Stimulated activated CD4-positive, alpha-beta T cell treated with anti-CD3 and anti-CD28 coated beads, Interleukin-1b, Interleukin-23, amount 100 ng/mL, for 1 hour (primary cell): ENCODE measurements at places on chromosomes 13 and 19.

DNA sequence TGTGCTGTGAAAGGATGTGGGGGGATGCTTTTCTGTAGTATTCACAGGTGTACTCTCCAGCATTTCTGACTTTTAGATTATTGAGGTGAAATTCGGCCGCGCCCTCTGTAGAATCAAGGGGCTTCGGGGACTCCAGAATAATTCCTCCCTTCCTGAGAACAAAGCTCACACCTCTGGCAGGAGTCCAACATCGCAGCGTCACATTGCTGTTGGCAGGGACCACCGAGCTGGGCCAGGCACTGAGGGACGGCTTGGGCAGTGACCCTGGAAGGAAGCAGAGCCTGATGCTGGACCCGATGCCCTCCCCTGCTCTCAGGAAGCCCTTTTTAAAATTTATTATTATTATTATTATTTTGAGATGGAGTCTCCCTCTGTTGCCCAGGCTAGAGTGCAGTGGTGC is 6.3 kb downstream of the TARM1 start:
- no peak for DNase-seq

- no peak for DNase-seq
These were observed 4.8 kb downstream of the LSR start for GRCh38 chr19:35253316-35254286.

DNA sequence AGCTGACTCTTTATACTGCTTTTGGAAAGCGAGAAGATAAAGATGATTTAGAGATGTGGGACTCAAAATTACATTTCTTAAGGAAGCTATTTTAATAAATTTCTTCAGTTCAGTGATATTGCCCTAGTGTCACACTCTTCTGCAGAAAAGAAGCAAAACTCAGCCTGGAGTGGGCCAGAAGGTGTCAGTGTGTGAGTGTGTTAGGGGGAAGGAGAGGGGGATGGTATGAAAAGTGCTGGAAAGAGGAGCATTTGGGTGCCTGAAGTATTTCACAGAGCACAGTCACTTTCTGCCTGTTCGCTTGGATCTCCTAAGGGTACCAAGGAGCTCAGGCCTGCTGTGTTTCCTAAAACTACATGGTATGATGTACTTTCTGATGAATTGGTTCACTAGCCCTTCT is 84.5 kb upstream of the FRY start:
- no peak for DNase-seq

GRCh38 chr19:15378534-15379082 is 979 bp downstream of the AKAP8 start:
- DNase-seq, result no peak

DNA sequence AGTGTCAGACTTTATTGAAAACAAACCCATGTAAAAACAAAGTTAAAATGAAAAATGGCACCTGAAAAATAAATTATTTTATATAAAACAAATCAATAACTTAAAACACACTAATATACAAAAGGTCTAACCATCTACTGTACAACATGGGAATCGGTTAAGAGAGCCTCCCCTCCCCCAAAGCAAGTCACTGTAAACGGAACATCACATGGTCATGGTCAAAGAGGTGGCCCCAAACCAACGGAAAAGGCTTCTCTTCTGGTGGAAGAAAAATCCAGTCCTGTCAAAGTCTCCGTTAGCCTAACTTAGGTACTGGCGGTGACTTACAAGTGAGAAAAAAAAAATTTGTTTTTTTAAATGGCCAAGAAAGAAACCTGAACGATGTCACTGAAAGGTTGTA is 15.7 kb upstream of the TIMM44 start:
- no peak for DNase-seq

DNA sequence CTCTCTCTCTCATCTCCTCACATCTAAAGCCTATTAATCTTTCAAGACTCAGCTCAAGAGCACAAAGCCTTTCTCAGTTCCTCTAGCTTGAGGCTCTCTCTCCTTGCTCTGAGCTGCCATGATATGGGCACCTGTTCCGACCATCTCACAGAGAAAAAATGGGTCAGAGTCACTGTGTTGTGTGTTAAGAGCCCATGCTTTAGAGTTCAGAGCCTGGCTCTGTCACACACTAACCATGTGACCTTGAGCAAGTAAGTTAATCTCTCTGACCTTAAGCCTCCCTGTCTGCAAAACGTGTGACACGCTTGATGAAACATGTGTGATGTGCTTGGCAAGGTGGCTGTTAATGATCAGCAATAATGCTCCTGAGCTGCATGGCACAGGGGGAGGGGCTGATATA is 245.2 kb downstream of the DLEU7 start:
- DNase-seq, result no peak

GRCh38 chr19:39692822-39693221 is 11.5 kb upstream of the LGALS14 start:
- DNase-seq, result no peak

GRCh38 chr13:100537486-100537885 is 51.1 kb downstream of the GGACT start:
- no peak for DNase-seq

- DNase-seq, result no peak
These were observed 1367.5 kb upstream of the PCDH9 start for GRCh38 chr13:68597641-68598040.

DNA sequence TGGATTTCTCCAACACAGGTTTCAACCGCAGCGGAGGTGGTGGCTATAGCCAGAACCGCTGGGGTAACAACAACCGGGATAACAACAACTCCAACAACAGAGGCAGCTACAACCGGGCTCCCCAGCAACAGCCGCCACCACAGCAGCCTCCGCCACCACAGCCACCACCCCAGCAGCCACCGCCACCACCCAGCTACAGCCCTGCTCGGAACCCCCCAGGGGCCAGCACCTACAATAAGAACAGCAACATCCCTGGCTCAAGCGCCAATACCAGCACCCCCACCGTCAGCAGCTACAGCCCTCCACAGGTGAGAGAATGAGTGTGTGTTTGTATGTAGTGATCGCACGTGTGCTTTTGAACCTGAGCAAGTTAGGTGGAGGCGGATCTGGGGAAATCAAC is 6.0 kb upstream of the CCDC97 start:
- DNase-seq, result no peak

DNA sequence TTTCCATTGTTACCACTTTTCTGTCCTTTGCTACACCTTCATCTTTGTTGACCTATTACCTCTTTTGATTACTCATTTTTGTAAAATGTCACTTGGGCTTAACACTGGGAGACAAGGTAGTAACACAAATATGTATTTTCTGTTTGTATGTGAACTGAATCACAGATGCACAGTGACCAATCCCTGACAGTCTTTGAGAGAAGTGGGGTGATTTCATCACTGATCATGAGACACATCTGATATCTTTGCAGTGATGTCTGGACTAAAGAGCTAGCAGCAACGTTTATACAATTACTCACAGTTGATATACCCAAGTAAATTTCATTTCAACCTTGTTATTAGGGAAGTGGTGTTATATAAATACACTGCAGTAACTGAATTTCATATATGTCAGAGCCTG is 1397.4 kb upstream of the SPRY2 start:
- no peak for DNase-seq

- DNase-seq, result no peak
These were observed 47.4 kb downstream of the FLT3 start for GRCh38 chr13:28052945-28053344.

- DNase-seq, result no peak
These were observed 9.6 kb downstream of the C19orf25 start for GRCh38 chr19:1469255-1470054.

DNA sequence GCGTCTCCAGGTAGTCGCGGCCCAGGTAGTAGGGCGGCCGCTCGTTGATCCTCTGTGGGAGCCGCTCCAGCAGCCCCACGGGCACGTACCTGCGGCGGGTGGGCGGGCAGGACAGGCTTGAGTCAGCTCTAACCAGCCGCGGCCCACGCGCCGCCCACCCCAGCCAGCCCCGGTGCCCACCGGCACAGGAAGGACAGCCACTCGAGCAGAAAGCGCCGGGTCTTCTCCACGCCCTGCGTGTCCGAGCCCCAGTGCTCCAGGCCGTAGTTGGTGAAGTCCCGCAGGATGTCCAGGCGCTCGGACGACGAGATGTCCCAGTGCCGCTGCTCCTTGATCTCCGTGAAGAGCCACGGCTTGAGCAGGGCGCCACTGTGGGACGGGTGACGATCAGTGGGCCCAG is 877 bp upstream of the PRR22 start:
- DNase-seq, result no peak

DNA sequence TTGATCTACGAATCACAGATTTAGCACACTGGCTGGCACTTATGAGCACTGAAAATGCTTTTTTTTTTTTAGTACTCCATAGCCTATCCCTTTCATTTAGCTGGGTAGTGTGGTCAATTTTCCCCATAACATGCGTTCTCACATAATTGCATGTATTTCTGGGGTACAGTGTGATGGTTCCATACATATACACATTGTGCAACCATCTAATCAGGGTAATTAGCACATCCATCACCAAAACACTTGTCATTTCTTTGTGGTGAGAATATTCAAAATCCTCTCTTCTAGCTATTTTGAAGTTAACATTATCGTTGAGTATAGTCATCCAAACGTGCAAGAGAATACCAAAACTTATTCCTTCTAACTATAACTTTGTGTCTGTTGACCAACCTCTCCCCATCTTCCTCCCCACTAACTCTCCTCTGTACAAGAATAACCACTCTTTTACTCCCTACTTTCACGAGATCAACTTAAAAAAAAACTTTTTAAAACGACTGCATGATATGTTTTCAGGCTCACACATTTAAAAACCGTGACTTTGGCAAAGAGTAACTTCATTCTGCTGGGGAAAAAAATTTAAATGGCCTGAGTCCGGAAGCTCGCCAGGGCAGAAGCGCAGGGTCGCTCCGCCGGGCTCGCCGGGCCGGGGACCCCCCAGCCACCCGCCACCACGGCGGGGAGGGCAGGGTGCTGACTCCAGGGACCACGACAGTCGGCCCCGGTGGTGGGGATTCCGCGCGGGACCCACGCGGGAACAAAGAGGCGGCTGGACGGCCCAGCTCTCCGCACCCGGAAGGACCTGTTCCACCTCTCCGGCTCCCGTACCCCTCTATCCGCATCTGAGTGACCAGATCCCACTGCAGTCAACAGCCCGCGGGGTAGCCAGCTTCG is 868 bp upstream of the UBAC2 start:
- DNase-seq, result no peak

DNA sequence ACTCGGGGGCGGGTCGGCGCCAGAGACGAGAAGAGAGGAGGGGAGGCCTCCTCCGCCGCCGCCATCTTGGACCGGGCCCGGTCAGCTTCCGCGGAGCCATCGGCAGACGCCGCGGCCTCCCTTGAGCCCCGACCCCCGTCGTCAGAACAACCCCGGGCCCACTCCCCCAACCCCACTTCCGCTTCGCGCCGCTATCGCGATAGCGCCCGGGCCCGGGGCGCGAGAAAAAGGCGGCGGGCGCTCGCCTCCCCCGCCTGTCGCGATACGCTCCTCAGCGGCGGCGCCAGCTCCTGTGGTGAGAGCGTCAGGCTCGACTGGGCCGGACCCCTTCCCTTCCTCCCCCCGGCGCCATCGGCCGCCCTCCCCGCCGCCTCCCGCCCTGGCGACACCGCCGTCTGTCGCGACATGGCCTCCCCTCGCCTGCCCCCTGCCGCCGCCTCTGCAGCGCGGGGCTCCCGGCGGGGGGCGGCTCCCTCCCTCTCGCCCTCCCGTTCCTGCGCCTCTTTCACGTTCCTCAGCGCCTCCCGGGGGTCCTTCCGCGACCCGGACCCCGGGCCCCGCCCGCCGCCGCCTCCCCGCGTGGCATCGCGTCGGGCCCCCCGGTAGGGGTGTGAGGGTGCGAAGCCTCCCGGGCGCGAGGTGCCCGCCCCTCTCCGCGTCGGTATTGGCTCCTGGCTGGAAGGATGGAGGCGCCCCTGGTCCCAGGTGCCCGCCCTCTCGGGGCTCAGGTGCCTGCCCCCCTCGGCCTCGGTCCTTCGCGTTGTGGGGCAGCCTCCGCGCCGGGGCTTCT is at the start of gene CNOT3:
TSS of gene CNOT3 (plus strand) at position 64 of the 790 bp plus-strand sequence. CDS start 5,217 bp downstream, outside the sequence.
- DNase-seq, result no peak

GRCh38 chr19:11984986-11985385 is 20.1 kb downstream of the ZNF763 start:
- DNase-seq, result no peak

DNA sequence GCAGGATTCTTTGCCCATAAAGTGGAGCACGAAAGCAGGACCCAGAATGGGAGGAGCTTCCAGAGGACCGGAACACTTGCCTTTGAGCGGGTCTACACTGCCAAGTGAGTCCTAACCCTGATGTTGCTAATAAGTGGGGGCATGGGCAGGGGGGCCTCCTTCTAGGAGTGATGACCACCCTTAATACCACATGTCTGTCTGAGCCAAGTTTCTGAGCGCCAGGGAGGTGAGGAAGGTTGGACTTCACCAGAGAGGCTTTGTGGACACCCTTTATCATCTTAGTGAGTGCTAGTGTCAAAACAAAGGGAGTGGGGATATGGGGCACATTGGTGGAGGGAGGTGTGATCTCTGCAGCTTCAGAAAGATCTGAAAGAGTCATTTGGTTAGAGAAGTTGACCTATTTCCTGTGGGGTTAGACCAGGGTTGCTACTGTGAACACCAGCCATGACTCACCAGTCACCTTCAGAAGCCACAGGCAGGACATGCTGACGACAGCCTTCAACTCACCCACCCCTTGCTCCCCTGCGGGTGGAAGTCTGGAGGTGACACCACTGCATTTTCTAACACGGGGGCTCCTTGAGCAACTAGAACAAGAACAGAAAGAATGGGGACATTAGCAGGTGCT is 8.8 kb downstream of the ALOX5AP start:
- DNase-seq, result peak; percentile 68

DNA sequence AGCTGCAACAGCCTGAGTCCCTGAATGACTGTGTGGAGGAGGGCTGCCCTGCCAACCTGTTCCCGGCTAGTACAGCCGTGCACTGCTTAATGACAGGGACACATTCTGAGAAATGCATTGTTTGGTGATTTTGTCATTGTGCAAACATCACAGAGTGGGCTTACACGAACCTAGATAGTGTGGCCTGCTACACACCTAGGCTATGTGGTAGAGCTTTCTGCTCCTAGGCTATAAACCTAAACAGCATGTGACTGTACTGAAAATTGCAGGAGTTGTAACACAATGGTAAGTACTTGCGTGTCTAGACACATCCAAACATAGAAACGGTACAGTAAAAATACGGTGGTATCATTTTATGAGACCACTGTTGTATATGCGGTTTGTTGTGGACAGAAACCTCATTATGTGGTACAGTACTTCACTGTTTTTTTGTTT is 35.0 kb downstream of the VASP start:
- DNase-seq, result no peak

DNA sequence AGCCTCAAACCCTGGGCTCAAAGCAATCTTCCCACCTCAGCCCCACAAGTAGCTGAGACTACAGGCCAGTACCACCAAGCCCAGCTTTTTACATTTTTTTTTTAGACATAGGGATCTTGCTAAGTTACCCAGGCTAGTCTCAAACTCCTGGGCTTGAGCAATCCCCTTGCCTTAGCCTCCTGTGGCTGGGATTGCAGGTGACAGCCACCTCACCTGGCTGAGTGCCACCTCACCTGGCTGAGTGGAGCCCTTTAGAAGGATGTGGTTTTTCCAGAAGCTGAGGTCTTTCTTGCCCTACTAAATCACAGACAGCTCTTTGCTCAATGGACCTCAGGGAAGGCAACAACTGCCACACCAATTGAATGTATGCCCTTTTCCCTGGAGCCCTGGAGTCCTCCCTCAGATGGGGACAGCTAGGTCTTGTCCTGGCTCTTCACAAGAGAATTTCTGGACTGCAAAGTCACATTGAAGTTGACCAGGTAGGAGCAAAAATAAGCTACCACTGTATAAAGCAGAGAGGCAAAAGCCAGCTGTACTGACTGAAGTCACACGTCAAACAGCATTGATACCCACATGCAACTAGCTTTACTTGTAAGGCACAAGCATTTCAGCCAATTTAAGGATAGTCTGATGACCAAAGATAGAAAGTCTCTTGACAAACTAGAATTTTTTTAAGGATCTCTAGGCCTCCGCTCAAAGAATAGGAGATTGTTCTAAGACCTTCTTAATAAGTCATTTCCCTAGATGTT is 14.0 kb downstream of the PDX1 start:
- no peak for DNase-seq

- no peak for DNase-seq
These were observed 114.6 kb downstream of the KDM4B start for GRCh38 chr19:5083547-5083965.
